Activated naive CD4-positive, alpha-beta T cell treated with anti-CD3 and anti-CD28 coated beads for 36 hours (primary cell): ENCODE measurements at places on chromosomes 1 and 21. TPM values are rescaled to one million over a fixed set of nuclear protein-coding genes. Genes with fewer than 3 reads are reported as not detected.

DNA sequence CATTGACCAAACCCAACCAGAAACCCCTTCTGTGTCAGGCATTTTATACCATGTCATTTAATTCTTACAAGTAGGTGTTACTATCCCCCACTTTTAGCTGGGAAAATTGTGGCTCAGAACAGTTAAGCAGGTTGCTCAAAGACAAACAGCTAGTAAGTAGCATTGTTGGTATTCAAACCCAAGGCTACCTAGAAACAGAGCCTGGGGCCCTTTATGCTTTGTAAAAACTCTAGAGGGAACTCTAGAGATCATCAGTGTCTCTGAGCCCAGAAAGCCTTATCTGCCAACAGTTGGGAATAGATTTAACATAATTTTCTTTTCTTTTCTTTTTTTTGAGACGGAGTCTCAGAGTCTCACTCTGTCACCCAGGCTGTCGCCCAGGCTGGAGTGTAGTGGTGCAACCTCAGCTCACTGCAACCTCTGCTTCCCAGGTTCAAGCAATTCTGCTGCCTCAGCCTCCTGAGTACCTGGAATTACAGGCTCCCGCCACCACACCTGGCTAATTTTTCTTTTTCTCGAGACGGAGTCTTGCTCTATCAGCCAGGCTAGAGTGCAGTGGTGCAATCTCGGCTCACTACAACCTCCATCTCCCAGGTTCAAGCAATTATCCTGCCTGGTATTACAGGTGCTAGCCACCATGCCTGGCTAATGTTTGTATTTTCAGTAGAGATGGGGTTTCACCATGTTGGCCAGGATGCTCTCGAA is 48.5 kb upstream of the OSBPL9 start:
- DNase-seq, result no peak

The OR2AK2 gene
- not detected for total RNA-seq

GRCh38 chr21:40687625-40688024 is 159.3 kb downstream of the DSCAM start:
- DNase-seq, result no peak

The SLC44A5 gene
- 0.74 TPM for total RNA-seq

- DNase-seq, result no peak
Observed at GRCh38 chr1:29496701-29497100, 260.4 kb downstream of the PTPRU start.

DNA sequence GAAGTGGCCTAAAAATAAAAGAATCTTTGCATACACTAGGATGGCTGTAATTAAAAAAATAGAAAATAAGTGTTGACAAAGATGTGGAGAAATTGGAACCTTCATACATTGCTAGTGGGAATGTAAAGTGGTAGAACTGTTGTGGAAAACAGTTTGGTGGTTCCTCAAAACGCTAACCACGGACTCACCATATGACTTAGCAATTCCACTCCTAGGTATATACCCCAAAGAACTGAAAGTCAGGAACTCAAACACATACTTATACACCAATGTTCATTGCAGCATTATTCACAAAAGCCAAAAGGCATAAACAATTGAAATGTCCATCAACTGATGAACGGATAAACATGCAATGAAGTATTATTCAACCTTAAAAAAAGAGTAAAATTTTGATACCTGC is 10.8 kb upstream of the HMGCL start:
- DNase-seq, result no peak

GRCh38 chr1:198929961-198930599 is 291.2 kb downstream of the PTPRC start:
- DNase-seq, result no peak

- peak; percentile 76 for DNase-seq
Observed at GRCh38 chr1:59879574-59879973, 47.0 kb downstream of the CYP2J2 start.
